Activated CD8-positive, alpha-beta memory T cell treated with anti-CD3 and anti-CD28 coated beads, Interleukin-2, amount 10 ng/mL, durations not matched to agents 7 days and 5 days (primary cell): ENCODE measurements at places on chromosomes 6 and 20. TPM values are rescaled to one million over a fixed set of nuclear protein-coding genes. Genes with fewer than 3 reads are reported as not detected.

TRIM40 gene
- not detected for total RNA-seq

DNA sequence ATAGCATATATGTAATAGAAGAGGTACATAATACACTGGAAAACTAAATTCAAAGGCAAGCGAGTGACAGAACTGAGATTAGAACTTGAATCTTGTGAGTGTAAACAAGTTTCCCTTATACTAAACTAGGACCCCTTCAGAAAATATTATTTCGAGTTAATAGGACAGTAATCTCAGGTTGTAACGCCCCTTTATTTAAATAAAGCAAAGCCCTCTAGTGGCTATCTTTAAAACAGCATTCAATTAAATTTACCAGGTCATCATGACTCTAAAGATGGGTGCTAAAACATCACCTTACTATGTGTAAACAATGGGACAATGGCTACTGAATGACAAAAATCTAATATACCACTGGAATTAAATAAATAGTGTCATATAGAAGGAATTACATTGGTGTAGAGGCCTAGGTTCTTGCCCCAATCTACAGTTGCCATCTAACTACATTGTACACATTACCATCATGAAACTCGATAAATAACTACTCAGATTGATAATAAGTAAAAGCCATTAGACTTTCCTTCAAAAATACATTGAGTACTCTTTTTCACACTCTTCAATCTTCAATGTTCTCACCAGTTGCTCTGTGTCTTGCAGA lies 255.4 kb upstream of the IRAK1BP1 start:
- no peak for DNase-seq
- no peaks in the 10 kb centered on the region for H3K27me3 ChIP-seq
- H3K4me3 ChIP-seq = no peak overlapping the region

DNA sequence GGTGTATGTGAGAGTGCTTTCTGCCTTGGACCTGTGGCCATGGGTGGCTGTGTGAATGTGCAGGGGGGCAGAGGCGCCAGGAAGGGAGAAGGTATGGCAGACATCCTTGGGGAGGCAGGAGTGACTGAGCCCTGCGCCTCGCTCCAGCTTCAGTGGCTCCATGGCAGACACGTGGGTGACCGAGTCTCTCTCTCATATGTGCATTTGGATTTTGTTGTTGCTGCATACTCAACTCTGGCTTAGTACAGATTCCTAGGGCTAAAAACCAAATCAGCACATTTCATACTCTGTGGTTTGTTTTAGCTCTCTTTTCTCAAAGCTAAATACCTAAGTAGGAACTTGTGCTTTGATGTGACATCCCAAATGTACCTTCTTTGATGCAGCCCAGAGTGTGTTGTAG lies 97.6 kb downstream of the DTD1 start:
- no peaks in the 10 kb centered on the region for H3K4me1 ChIP-seq
- no peak overlapping the region for H3K27ac ChIP-seq
- DNase-seq = no peak
- H3K36me3 ChIP-seq = no peaks in the 10 kb centered on the region

- no peaks in the 10 kb centered on the region for H3K4me1 ChIP-seq
- H3K27ac ChIP-seq = no peak overlapping the region
- DNase-seq = no peak
- H3K36me3 ChIP-seq = no peaks in the 10 kb centered on the region
- no peaks in the 10 kb centered on the region for H3K27me3 ChIP-seq
Measured at GRCh38 chr6:142355520-142356174, 53.8 kb downstream of the ADGRG6 start.

DNA sequence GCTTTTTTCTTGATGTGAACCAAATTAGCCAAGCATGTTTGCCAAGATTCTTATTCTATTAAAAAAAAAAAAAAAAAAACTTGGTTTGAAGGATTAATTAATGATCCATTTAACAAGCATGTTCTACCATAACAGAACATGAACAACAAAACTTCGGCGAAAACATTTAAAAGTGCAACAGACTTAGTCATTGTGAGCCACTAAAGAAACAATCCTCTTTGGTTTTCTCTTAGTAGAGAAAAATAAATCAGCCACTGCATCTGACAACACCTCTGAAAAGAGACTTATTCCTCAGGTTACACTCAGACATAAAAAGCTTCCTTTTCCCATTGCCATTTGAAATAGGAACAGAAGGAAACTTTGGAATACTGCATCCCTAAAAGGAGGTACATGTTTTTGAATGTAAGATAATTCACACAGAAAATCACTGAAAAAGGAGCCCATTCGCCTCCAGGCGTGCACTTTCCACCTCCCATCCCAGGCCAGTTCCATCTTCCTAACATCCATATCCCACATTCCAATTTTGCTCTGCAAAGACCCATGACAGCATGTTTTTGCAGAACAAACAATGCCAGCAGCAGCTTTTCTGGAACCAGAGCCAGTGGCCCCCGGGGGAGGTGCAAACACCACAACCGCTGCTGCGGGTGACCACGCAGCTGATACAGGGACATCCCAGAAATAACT lies 79.5 kb downstream of the ZMYND8 start:
- no peak overlapping the region for H3K4me3 ChIP-seq
- H3K36me3 ChIP-seq = peaks cover 48% of the 10 kb centered on the region
- H3K27me3 ChIP-seq = no peaks in the 10 kb centered on the region
- no peak for DNase-seq
- H3K27ac ChIP-seq = peak overlapping the region; percentile 6

DNA sequence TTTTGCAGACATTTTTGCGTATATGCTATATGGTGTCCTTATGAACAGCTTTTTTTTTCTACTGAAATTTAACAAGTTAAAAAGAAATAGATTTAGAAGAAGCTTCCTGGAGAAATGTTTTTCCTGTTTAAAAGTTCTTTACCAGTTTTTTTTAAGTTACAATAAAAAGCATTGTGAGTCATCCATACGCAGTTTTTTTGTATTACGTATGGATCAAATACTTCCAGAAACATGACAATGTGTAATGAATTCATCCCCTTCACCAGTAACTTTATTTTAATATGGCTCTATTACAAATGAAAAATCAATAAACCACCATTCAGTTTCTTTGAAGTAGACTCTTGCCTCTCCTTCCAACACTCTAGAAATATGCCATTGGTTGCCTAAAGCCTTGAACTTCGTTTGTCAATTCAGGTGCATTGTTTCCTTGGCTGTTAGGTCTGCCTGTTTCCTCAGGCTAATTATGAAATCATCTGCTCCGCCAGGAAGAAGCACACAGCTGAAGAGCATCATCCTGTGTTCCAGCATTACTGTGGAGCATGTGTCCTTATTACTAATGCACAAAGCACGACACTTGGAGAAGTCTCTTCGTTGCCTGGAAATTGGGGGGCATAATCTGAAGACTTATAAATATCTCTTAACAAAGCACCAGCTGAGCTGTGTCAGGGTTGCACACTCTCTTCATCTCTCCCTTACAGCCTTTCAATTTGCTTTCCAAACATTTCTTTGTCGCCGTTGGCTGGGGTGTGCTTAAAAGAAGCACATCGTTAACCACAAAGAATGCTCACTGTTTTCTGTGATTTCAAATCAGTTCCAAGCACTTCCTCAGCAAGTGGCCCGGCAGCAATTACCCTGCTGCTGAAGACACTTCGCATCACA lies 9.6 kb downstream of the MOXD1 start:
- H3K4me3 ChIP-seq = no peak overlapping the region
- no peak overlapping the region for H3K27ac ChIP-seq
- no peaks in the 10 kb centered on the region for H3K36me3 ChIP-seq
- H3K4me1 ChIP-seq = no peaks in the 10 kb centered on the region

PSMB9 gene
- total RNA-seq = 402 TPM

DNA sequence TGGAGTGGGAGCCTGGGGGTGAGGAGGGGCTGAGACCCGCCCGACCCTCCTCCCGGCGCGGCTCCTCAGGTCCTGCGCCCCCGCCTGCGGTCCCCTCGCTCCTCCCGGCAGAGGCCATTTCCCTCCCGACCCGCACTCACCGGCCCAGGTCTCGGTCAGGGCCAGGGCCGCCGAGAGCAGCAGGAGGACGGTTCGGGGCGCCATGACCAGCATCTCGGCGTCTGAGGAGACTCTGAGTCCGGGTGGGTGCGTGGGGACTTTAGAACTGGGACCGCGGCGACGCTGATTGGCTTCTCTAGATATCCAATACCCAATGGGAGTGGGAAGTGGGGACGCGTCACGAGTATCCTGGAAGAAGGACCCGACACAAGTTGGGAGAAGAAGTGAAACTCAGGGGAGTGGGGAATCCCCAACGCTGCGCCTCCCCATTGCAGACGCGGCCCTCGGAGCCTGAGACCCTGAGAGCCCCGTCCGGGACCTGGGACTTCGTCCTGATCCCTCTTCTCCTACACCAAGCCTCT lies at the start of gene HLA-B:
Gene HLA-B (minus strand): TSS at position 234 of the 521 bp plus-strand sequence. CDS start 21 bp downstream, at position 213.
- peaks cover 61% of the 10 kb centered on the region for H3K4me1 ChIP-seq
- peaks cover 7% of the 10 kb centered on the region for H3K27me3 ChIP-seq
- H3K27ac ChIP-seq = peak within 1 kb of the TSS; percentile 100
- peak; percentile 91 for DNase-seq
- peaks cover 64% of the 10 kb centered on the region for H3K36me3 ChIP-seq
- H3K4me3 ChIP-seq = peak within 1 kb of the TSS; percentile 99

GNMT gene
- 0.26 TPM for total RNA-seq

DNA sequence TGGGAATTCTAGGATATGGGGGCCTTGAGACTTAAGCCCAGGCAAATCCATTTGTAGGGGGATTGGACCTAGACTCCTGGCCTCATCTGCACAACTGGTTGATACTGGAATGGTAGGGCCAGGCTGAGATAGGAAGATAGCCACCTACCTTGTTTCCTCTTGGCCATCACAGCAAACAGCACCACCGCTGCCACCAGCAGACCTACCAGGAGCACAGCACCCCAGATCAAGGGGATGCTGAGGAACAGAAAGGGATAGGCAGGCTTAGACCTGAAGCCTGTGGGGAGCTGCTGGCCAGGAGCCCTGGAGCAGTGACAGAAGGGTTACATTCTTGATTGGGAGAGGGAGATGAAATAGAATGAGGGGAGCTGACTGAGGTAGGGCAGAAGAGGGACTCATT lies 3.5 kb downstream of the TREML1 start:
- peaks cover 12% of the 10 kb centered on the region for H3K4me1 ChIP-seq
- no peak overlapping the region for H3K27ac ChIP-seq
- H3K27me3 ChIP-seq = peaks cover 10% of the 10 kb centered on the region
- no peak overlapping the region for H3K4me3 ChIP-seq
- no peak for DNase-seq

DNA sequence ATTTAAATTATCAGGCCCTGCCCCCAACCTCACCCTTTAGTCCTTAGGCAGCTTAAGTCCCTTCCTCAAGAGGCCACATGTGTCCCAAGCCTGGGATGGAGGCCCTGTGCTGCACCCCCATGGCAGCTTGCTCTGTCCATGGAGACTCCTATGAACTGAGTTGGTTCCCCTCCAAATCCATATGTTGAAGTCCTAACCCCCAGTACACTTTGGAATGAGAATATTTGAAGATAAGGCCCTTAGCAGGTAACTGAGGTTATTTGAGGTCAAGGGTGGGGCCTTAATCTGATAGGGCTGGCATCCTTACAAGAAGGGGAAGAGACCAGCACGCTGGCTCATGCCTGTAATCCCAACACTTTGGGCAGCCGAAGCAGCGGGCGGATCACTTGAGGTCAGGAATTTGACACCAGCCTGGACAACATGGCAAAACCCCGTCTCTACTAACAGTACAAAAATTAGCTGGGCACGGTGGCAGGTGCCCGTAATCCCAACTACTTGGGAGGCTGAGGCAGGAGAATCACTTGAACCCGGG lies 6.7 kb upstream of the BEND3 start:
- no peaks in the 10 kb centered on the region for H3K36me3 ChIP-seq
- H3K4me1 ChIP-seq = peaks cover 15% of the 10 kb centered on the region
- no peak overlapping the region for H3K4me3 ChIP-seq
- H3K27ac ChIP-seq = no peak overlapping the region
- H3K27me3 ChIP-seq = peaks cover 7% of the 10 kb centered on the region

DNA sequence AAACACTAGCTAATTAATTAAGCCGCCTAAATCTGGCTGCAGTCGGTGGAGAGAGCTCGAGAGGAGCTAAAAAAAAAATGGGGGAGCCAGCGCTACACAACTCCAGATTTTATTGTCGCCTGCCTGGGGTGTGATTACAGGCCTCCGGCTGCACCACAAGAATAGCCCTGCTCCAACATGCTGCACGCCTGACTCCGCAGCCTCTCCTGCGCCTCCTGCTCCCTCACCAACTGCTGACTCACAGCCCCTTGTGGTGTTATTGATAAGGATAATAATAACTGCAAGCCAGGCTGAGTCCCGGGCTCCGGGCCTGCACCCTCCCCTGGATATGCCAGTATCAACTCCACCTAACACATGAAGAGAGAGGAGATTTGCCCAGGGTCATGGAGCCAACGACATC lies 16.8 kb downstream of the SIRPA start:
- peaks cover 3% of the 10 kb centered on the region for H3K4me1 ChIP-seq
- no peak overlapping the region for H3K4me3 ChIP-seq
- H3K27me3 ChIP-seq = no peaks in the 10 kb centered on the region
- no peak overlapping the region for H3K27ac ChIP-seq
- no peak for DNase-seq

GRCh38 chr6:147061252-147061651 lies 143.0 kb upstream of the STXBP5 start:
- H3K4me1 ChIP-seq = peaks cover 8% of the 10 kb centered on the region
- no peak for DNase-seq
- peaks cover 3% of the 10 kb centered on the region for H3K27me3 ChIP-seq
- H3K4me3 ChIP-seq = no peak overlapping the region
- peaks cover 4% of the 10 kb centered on the region for H3K36me3 ChIP-seq

MTCH1 gene
- 125 TPM for total RNA-seq

EDN3 gene
- total RNA-seq = not detected

GRCh38 chr20:24744747-24745146 lies 204.3 kb upstream of the CST7 start:
- H3K4me3 ChIP-seq = no peak overlapping the region
- peak; percentile 19 for DNase-seq
- no peaks in the 10 kb centered on the region for H3K36me3 ChIP-seq
- no peak overlapping the region for H3K27ac ChIP-seq
- H3K27me3 ChIP-seq = peaks cover 6% of the 10 kb centered on the region

VWA7 gene
- total RNA-seq = 5.7 TPM

DNA sequence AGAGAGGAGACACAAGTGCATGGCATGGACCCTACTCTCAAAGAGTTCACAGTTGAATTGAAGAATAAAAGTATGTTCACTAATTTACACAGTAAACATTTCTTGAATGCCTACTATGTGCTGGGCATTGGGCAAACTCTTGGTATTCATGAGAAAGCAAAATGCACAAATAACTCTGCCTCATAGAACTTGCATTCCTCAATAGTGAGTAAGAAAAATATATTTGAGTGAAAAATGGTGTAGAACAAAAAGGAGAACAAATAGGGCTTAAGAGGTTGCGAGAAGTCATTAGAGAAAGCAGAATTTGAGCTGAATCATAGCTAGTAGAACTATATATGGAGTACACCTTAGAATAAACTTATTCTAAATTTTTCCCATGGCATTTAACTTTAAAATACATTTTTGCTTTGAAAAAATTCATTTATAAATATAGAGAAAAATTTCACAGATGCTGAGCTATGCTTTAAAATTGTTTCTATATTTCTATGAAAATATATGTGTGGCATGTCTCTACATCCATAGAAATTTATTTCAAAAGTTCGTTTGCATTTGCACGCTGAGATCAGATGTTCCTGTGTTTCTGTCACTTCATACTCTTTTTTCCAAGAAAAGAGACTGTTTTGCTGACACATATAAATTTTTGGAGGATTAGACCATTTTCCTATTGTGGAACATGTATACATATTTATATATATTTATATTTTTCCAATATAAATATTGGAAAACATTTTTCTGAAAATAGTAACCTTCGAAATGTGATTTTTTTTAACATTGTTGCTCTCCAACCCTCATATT lies 236.1 kb downstream of the KCNQ5 start:
- peaks cover 6% of the 10 kb centered on the region for H3K4me1 ChIP-seq
- no peaks in the 10 kb centered on the region for H3K36me3 ChIP-seq
- DNase-seq = no peak
- H3K27me3 ChIP-seq = no peaks in the 10 kb centered on the region
- H3K4me3 ChIP-seq = no peak overlapping the region

TMEM244 gene
- 0.73 TPM for total RNA-seq
